Fibroblast of mammary gland (primary cell): ENCODE measurements at places on chromosomes 6 and 20.

DNA sequence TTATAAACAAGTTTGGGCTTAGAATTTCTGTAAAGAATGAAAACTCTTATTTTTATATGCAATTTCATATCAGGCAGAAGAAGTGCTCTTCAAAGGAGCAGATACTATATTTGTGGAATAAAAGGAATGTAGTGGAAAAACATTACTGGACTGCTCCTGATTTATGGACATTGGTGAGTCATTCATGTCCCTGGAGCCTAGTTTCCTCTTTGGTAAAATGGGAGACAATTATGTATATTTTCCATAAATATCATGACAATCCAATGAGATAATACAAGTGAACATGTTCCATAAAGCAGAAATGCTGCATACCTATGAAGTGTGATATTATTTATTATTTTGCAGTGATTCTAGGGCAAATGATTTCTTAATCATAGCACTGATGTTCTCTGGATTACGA, 445.8 kb upstream of the CITED2 start:
- peak; percentile 85 for DNase-seq

- no peak for DNase-seq
Measured at GRCh38 chr20:34575756-34576155, 17.2 kb downstream of the MAP1LC3A start.

DNA sequence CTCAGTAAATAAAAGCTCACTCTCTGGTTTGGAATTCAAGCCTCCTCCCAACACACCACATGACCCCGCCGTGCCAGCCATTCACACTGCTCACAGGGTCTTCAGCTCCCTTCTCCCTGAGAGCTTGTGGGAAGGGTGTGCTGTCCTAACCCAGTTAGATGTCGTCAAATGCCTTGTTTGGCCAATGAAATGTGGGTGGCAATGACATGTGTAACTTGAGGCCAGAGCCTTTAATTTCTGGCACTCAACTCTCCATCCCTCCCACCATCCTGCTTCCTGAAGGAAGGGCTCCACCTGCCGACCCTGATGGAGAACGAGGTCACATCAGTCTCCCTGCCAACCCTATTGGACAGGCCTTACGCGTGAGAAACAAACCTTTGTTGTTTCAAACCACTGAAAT, 224.5 kb upstream of the AGPAT4 start:
- peak; percentile 78 for DNase-seq

- peak; percentile 47 for DNase-seq
Measured at GRCh38 chr6:32244270-32244669, 20.4 kb upstream of the NOTCH4 start.

GRCh38 chr6:148342350-148343046, at the start of gene SASH1:
Gene SASH1 (plus strand): TSS chr6:148342838. CDS start chr6:148343068, 230 bp downstream.
- peak; percentile 81 for DNase-seq

GRCh38 chr6:167209577-167209975, 51.8 kb upstream of the GPR31 start:
- no peak for DNase-seq

DNA sequence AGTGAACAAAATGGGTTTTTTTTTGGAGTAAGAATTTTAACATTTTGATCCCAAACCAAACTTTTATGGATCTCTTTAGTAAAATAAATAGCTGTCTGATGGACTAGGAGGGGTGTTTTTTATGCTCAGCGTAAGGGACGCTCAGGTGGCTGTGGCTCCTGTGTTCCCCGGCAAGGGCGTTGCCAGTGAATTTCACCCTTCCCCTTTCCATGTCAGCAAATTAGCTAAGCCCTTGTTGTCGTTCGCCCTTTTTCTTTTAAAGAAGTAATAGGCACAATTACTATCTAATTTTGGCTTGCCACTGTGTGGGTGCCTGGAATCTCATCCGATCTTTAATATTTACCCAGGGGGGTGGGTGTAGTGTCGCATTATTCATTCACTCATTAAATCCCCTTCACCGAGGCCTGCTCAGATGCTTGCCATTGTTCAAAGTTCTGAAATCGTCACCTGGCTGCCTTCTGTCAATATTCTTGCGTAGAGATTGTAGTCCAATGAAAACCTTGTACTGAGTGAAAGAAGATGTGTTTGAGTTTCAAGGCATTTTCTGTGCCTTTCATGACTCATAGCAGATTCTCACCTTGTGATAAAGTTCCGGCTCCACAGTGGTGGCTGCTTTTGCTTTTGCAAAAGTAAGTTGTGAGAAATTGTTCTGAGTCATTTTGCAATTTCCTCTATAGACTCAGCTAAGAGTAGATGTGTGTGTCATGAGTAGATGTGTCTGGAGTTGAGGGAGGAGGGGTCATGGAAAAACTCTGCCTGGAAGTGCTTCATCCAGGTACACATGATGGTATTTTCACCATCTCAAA, 40.0 kb upstream of the CLDN20 start:
- peak; percentile 88 for DNase-seq

- DNase-seq, result no peak
Measured at GRCh38 chr20:24986436-24987015, 6.0 kb downstream of the APMAP start.

- no peak for DNase-seq
Measured at GRCh38 chr6:3356824-3357420, 98.2 kb downstream of the PSMG4 start.

- no peak for DNase-seq
Measured at GRCh38 chr6:164906766-164907165, 402.6 kb downstream of the C6orf118 start.

- DNase-seq, result no peak
Measured at GRCh38 chr6:143264379-143264778, 186.1 kb downstream of the ADAT2 start.

DNA sequence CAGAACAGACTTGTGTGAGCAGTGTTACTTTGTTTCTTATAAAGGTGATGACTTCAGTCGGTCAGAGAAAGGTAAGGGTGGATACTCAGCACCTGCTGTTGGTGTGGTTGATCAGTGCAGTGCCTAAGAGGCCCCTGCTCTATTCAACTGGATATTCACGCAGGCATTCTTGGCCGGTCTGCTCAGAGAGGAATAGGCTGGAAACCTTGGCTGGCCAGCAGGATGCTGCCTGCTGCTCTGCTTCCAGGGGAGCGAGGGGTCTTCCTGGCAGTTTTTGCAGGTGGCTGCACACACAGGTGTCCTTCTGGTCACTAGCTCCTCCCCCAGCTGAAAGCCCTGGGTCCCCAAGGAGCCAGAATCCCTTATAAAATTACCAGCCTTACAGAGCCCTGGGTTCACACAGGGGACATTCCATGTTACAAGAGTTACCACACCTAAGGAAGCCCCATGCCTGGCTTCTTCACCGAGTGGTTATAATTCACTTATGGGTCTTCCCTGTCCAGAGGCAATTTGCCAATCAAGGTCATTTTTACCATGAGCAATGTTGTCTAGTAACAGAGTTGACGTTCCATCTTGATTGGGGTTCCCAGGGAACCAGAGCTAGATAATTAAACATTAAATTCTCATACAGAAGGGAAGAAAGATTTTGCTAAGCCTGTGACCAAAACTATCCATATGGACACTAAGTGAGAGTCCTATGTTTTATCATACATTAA, 16.4 kb downstream of the SYNJ2 start:
- no peak for DNase-seq

DNA sequence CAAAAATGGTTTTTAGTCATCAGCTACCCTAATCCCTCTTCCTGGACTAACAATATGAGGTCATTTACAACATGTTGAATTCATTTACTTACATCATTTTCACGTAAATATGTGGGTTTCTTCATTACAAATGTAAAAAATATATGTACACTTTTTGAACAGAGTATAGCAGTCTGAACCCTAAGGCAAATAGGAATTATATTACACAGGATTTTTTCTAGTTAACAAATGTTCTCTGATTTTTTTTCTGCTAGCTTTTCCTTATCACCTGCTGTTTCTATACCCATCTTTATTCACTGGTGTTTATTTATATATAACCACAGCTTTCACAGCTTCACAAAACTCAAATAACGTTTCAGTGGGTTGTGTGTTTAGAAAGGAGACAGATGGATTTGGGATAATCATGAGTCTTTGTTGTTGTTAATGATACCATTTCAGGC, 21.0 kb upstream of the CD2AP start:
- DNase-seq, result no peak

- DNase-seq, result peak; percentile 62
Measured at GRCh38 chr6:37860226-37860839, 40.8 kb downstream of the ZFAND3 start.

DNA sequence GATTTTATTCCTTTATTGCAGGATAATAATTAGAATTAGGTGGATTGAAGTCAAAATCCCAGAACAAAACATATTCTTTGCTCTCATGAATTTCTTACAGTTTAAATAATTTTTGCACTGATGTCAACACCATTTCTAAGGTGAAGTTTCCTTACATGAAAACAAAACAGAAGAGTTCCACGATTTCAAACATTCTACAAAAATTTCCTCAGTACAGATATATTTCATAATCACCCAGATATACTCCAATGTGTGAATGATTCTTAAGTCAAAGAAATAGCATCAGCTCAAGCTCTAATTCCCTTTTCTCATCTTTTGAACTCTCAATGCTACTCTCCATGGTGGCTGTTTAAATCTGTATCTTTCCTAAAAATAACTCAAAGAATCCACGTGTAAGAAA, 39.5 kb upstream of the THBS2 start:
- DNase-seq, result peak; percentile 32

DNA sequence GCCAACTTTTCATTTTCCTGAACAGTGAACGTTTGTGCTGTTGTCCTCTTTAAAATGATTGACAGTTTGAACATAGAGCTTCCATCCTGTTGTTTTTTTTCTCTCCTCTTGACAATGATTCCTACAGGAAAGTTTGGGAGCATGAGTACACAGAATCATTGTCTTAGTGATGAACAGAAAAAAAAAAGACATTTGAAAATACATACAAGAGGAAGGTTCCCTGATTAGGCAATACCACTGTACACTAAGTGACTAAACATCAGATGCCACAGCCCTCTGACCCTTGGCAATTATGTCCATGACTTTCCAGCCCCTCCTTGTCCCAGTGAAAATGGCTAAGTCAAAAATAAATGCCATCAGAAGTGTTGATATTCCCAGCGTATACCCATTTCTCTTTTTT, 71.5 kb downstream of the RTN4IP1 start:
- peak; percentile 81 for DNase-seq

DNA sequence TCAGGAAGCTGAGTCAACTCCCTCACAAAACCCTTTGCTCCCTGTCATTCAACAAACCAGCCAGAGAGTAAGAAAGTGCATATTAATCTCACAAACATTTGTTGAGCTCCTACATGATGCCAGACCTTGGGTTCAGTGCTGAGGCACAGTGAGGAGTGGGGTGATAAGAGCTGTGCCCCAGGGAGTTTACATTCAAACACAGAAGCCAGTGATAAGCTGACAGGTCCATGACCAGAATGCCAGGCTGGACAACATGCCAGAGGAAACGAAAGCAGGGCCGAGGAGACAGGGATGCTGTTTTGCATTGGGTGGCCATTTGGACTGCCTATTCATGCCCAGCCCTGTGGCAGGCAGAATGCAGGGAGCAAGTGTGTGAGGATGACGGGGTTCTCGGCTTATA, 76.7 kb downstream of the LRFN2 start:
- DNase-seq, result no peak

DNA sequence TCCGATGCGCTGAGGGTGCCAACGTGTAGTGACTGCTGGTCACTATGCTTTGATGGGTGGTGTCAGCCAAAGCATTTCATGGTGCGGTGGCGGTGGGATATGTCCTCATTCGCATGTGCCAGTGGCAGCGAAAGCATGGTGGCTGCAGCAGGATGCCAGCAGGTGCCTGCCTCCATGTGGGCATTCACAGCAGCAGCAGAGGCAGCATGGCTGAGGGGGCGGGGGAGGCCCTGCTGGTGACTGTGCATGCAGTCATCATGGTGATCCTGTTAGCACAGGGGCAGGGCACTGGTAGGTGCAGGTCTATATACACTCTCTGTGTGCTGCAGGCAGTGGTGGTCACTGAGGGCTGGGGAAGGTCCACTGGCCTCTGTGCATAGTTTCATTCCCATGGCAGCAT, 22.0 kb downstream of the FIG4 start:
- no peak for DNase-seq

- no peak for DNase-seq
Measured at GRCh38 chr6:33636655-33637054, 15.5 kb downstream of the ITPR3 start.

- no peak for DNase-seq
Measured at GRCh38 chr20:58173091-58173490, 55.4 kb downstream of the ANKRD60 start.

DNA sequence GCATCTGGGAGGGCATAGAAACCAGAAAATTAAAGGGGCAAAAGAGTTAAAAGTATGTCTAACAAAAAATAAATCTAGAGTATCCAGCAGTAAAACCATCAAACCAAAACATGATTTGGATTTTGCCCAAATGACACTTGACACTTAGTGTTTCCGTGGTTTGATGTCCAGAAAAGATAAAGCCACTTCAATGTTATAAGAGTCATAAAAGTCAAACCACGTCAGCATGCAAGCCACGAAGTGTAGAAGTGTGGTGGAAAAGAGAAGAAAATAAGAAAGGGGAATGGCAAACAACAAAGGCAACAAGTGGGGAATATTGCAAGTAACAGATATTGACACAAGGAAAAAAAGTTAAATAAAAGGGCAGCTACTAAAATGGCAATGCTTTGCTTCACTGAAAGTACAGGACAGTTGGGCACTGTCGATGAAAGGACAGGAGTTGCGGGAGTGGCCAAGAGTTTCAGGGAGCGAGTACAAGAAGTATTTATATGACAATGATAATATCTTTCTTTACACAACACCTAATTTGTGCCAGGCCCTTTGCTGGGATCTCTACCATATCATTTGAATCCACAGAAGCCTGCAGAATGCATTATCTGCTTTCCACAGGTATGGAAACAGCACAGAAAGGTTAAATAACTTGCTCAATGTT, 6.3 kb upstream of the HDDC2 start:
- no peak for DNase-seq

DNA sequence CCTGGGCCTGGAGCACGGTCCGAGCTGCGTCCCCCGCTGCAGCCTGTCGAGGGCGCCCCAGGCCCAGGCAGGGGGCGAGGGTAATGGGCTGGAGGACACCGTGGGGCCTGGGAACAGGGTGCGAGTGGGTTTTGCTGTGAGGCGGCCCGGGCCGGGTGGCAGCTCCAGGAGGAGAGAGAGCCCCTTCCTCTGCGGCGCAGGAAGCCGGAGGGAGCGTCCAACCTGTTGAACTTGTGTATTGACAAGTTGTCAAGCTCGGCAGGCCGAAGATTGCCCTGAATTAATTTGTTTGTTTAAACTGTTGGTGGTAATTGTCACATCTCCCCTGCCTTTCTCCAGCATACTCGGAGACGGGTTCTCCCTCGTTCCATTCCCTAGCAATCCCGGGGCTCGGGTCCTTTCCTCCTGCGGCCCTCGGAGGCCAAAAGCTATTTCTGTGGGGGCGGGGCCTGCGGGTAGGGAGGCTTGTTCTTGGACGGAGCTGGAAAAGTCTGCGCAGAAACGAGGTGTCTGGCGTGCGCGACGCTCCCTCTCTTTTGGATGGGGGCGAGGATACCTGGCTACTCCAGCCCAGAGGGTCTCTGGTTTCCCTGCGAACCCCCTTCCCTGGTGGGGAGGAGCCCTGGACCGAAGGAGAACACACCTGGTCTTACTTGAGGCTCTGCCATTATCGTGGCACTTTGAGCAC, 9.9 kb downstream of the NR2E1 start:
- DNase-seq, result no peak
